Naive thymus-derived CD4-positive, alpha-beta T cell (primary cell): ENCODE measurements at places on chromosomes 7 and 10. TPM values are rescaled to one million over a fixed set of nuclear protein-coding genes. Genes with fewer than 3 reads are reported as not detected.
A peak's percentile ranks its signal among the peaks of the same experiment; 100 is the strongest.

GRCh38 chr10:52257692-52258075, 56.4 kb upstream of the DKK1 start:
- no peak overlapping the region for H3K4me3 ChIP-seq
- H3K27me3 ChIP-seq: no peaks in the 10 kb centered on the region
- no peaks in the 10 kb centered on the region for H3K4me1 ChIP-seq
- no peak overlapping the region for H3K27ac ChIP-seq
- DNase-seq: no peak

DNA sequence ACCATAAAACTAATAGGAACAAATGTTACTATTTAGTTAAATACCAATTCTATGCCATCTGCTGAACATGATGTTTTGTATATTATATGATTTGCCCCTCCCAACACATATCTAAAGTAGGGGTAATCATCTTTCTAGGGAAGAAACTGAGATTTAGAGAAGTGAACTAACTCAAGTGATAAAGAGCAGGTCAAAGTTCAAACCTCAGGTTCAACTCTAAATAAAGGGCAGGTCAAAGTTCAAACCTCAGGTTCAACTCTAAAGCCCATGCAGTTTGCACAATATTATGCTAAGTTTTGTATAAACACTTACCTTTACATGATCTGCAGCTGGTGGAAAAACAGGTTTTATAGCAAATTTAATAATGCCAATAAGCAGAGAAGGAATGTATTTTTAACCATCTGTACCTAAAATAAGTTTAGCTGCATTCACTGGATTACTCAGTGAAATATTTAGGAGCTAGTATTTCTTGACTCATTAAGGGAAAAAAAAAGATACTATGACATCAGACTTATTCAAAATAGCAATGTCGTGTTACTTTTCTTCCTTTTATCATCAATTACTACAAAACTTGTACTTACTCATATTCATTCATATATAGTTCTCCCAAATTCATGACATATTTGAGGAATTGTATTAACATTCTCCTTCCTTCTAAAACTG, 1194.3 kb upstream of the CELF2 start:
- no peaks in the 10 kb centered on the region for H3K36me3 ChIP-seq
- no peak overlapping the region for H3K4me3 ChIP-seq
- H3K4me1 ChIP-seq: no peaks in the 10 kb centered on the region
- no peak overlapping the region for H3K27ac ChIP-seq
- H3K27me3 ChIP-seq: no peaks in the 10 kb centered on the region

DNA sequence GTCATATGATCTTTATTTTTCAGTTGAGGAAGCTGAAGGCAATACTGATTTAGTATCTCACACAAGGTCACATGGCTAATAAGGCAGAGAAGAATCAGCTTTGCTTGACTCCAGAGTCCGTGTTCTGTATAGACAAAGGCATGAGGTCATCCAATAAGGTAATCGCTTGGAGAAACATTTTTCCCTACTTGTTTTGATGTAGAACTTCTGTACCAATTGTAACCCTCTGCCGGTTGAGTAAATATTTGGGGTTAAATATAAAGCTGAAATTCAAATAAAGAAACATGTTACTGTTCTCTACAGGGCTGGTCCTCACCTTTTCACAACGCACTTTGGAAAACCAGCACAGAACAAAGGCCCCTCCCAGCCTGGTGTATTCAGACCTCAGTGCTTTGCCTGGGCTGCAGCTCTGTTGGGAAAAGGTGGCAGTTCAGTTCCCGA, 83.0 kb upstream of the INSYN2A start:
- no peak overlapping the region for H3K27ac ChIP-seq
- H3K36me3 ChIP-seq: no peaks in the 10 kb centered on the region
- DNase-seq: no peak

The HSPA12A gene
- 0.05 TPM in 1 of 2 replicates, not detected in the other for total RNA-seq

The TMEM236 gene
- not detected for total RNA-seq

DNA sequence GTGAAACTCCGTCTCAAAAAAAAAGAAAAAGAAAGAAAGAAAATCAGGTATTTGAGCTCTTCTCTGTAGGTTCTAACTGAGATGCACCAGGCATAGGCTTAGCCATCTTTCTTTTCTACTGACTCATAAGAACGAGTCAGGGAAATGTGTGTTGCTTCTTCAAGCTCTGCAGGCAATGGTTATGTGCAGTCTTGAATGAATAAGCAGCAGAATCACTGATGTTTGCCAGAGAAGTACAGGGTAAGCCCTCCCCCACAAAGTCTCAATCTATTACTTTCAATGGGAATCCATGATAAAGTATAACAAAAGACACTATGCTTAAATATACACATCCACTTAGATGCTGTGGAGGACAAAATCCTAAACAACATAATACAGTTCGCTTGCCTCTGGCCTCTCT, 239.2 kb downstream of the PARD3 start:
- H3K36me3 ChIP-seq: no peaks in the 10 kb centered on the region
- H3K27ac ChIP-seq: no peak overlapping the region
- no peak overlapping the region for H3K4me3 ChIP-seq
- no peaks in the 10 kb centered on the region for H3K27me3 ChIP-seq
- no peak for DNase-seq

- H3K27ac ChIP-seq: no peak overlapping the region
- DNase-seq: no peak
- H3K36me3 ChIP-seq: no peaks in the 10 kb centered on the region
- no peak overlapping the region for H3K4me3 ChIP-seq
Measured at GRCh38 chr10:122465401-122466040, 4.2 kb downstream of the HTRA1 start.

- no peak overlapping the region for H3K27ac ChIP-seq
- H3K4me1 ChIP-seq: no peaks in the 10 kb centered on the region
Measured at GRCh38 chr7:73879977-73880681, 19.2 kb downstream of the TMEM270 start.

DNA sequence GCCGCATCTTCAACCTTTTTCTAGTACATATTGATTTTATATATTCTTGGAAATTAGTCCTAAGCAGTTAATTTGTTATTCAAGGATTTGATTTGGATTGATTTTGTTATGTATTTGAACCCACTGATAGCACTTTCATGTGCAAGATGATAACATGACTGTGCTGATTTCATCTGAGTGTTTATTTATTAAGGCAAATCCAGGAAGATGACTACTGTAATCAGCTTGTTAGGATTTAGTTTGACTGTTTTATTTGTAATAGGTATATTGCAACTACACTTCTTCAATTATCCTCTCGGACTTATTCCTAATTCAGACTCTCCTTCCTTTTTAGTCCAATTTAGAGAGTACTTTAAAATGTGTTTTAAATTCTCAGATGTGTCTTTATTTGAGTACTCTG, 75.1 kb upstream of the PRKG1 start:
- no peak for DNase-seq
- H3K27me3 ChIP-seq: no peaks in the 10 kb centered on the region
- no peaks in the 10 kb centered on the region for H3K4me1 ChIP-seq
- H3K27ac ChIP-seq: no peak overlapping the region

DNA sequence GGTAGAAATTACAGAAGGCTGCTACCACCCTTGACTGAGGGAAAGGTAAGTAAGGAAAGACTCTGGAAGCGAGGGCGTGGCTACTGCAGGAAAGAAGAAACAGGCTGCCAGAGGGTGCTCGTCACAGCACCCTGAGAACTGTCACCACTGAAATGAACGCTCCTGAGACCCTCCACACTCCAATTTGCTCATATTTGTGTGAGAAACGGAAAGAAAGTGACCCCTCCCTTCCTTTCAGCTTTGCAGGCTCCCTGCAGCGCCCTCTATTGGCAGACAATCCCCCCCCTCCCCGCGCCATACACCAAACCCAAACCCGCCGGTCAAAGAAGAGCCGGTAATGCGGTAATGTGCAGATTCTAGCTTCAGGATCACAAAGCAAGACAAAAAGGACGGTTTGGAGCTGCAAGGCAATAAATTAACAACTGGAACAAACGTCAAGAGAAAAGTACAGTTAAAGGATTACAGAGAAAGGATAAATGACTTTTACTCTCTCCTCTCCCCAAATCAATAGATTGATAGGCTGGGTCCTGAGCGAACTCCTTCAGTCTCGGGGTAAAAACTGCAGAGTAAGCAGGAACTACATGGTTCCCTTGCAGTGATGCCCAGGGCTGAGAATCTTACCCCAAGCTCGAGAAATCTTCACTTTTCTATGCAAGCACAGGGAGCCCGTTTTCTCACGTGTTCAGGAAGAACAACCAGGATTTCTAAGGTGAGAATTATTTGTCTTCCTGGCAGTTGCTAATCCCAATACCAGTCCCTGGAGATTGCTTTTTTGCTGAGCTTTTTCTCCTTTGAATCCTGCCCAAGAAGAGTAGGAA, 47.6 kb downstream of the STEAP1B start:
- H3K27me3 ChIP-seq: no peaks in the 10 kb centered on the region
- H3K27ac ChIP-seq: no peak overlapping the region
- H3K4me3 ChIP-seq: no peak overlapping the region
- H3K4me1 ChIP-seq: no peaks in the 10 kb centered on the region
- no peak for DNase-seq
- no peaks in the 10 kb centered on the region for H3K36me3 ChIP-seq

DNA sequence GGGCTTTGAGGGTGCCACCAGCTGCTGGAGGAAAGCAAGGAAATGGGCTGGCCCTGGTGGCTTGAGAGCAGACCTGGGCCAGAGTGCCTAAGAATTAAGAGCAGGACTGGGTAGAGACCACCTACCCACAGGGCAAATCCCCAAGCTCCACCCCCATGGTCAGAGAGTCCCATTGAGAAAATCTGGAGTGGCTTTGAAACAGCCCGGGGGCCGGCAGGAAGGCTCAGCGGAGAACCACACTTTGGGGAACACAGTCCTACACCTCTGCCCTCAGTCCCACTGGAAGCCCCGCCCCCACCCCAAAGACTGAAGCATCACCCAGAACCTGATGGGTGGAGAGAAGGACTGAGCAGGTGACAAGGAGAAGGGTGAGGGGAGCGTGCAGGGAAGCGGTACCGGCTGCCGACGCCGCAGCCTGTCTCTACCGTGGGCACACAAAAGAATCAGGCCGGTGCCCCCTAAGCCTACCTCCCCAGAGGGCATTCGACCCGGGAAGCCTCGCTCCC, 3.6 kb downstream of the SMARCD3 start:
- DNase-seq: no peak
- H3K4me3 ChIP-seq: peak overlapping the region; percentile 52
- no peaks in the 10 kb centered on the region for H3K27me3 ChIP-seq
- no peak overlapping the region for H3K27ac ChIP-seq

The IGFBP3 gene
- 9.4 TPM for total RNA-seq

The OR2A1 gene
- total RNA-seq: 0.19 TPM

- peaks cover 25% of the 10 kb centered on the region for H3K27me3 ChIP-seq
- DNase-seq: peak; percentile 83
- peak overlapping the region; percentile 63 for H3K27ac ChIP-seq
Measured at GRCh38 chr10:22335173-22335933, 9.9 kb upstream of the SPAG6 start.

DNA sequence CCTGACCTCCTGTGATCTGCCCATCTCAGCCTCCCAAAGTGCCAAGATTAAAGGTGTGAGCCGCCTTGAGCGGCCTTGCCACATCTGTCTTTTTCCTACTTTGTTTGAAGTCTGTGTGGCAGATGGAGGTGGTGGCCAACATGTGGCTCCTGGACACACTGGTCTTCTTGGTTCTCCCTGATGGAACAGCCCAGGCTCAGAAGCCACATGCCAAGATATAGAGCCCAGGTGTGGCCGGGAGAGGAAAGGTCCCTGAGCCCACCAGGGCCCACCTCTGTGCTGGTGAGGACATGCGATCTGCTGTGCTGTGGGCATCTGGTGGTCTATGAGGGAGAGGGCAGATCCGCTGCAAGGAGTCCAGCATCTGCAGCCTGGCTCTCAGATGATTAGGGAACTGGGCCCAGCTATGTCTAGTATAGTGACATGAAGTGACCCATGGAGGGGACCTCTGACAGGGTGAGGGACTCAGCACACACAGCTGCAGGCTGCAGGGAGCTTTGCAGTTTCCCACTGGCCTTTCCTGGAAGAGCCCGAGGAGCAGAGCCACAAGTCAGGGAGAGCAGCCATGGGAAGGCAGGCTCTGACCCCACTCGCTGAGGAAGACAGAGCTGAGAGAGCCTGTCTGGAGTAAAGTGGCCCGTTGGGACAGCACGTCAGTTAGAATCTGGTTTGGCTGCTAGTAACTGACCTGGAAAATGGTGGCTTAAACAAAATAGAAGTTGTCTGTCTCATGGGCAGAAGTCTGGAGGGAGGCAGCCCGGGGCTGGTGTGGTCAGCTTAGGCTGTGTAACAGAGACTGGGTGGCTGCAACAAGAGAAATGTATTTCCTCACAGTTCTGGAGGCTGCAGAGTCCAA, 25.9 kb downstream of the ADCY1 start:
- H3K4me1 ChIP-seq: no peaks in the 10 kb centered on the region
- H3K27me3 ChIP-seq: no peaks in the 10 kb centered on the region
- DNase-seq: no peak
- H3K27ac ChIP-seq: no peak overlapping the region

- no peaks in the 10 kb centered on the region for H3K27me3 ChIP-seq
- H3K27ac ChIP-seq: peak overlapping the region; percentile 56
- DNase-seq: peak; percentile 28
- H3K36me3 ChIP-seq: peaks cover 3% of the 10 kb centered on the region
Measured at GRCh38 chr7:21944616-21945453, 864 bp downstream of the CDCA7L start.

- no peak overlapping the region for H3K27ac ChIP-seq
- DNase-seq: no peak
- H3K27me3 ChIP-seq: no peaks in the 10 kb centered on the region
- H3K36me3 ChIP-seq: peaks cover 8% of the 10 kb centered on the region
- peaks cover 13% of the 10 kb centered on the region for H3K4me1 ChIP-seq
- H3K4me3 ChIP-seq: no peak overlapping the region
Measured at GRCh38 chr7:111558991-111559390, 3.3 kb downstream of the IMMP2L start.

The C10orf90 gene
- not detected for total RNA-seq

- H3K4me3 ChIP-seq: no peak overlapping the region
- no peaks in the 10 kb centered on the region for H3K4me1 ChIP-seq
- no peaks in the 10 kb centered on the region for H3K36me3 ChIP-seq
- peak; percentile 36 for DNase-seq
- H3K27me3 ChIP-seq: no peaks in the 10 kb centered on the region
Measured at GRCh38 chr10:6416892-6417512, 163.1 kb downstream of the PRKCQ start.

GRCh38 chr7:134720091-134720935, 59.1 kb upstream of the CALD1 start:
- no peaks in the 10 kb centered on the region for H3K4me1 ChIP-seq
- no peaks in the 10 kb centered on the region for H3K36me3 ChIP-seq
- H3K4me3 ChIP-seq: no peak overlapping the region
- no peak for DNase-seq
- no peak overlapping the region for H3K27ac ChIP-seq
- H3K27me3 ChIP-seq: no peaks in the 10 kb centered on the region

- H3K27ac ChIP-seq: no peak overlapping the region
- no peak for DNase-seq
- H3K36me3 ChIP-seq: peaks cover 19% of the 10 kb centered on the region
- H3K27me3 ChIP-seq: no peaks in the 10 kb centered on the region
- no peaks in the 10 kb centered on the region for H3K4me1 ChIP-seq
Measured at GRCh38 chr7:130401101-130401500, 20.8 kb downstream of the CPA1 start.

GRCh38 chr10:103766751-103767505, 88.4 kb downstream of the SH3PXD2A start:
- peak overlapping the region; percentile 23 for H3K27ac ChIP-seq
- H3K27me3 ChIP-seq: no peaks in the 10 kb centered on the region
- no peak for DNase-seq
- no peak overlapping the region for H3K4me3 ChIP-seq
- H3K36me3 ChIP-seq: no peaks in the 10 kb centered on the region

The GHRHR gene
- not detected for total RNA-seq
